ENCODE measurements at places on chromosomes 1 and 21.

DNA sequence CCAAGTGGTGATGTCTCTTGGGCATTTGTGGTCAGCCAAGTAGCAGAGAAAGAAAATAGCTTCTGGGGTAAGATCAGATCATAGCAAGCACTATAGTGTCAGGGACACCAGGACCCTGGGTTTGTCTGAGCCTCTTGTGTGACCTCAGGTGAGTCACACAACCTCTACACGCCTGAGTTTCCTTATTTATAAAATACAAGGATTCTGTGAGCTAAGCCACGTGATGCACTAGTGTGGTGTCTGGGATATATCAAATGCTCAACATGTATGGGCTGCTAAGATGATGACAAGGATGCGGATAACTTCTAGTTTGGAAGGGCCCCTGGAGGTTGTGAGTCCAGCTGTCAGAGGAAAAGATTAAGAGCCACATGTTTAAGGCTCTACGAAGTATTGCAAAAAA lies 24.5 kb upstream of the ZNF436 start:
- no peak for DNase-seq

GRCh38 chr1:225654688-225655508 lies 2.0 kb upstream of the ENAH start:
- DNase-seq: no peak

- no peak for DNase-seq
Measured at GRCh38 chr21:21268061-21268471, 269.9 kb downstream of the NCAM2 start.

- DNase-seq: no peak
Measured at GRCh38 chr1:1200876-1201810, 5.2 kb downstream of the TNFRSF18 start.

DNA sequence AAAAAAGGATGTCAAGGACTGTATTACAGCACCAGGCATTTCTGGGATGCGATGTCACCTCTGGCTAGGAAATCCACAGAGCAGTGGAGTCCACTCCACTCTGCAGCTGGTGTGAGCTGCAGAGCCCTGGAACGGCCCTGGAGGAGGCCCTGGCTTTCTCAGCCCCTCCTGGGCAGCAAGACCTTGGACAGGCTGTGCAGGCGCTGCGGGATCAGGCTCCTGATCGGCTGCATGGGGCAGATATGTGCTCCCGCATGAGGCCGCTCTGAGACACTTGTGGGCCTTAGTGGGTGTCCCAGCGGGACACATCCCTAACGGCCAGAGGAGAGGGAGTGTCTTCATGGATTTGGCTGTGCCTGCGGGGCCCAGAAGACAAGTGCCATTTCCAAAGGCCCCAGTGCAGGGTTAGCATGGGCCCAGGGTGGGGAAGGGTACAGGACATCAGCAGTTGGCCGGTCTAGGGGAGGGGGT lies 6.2 kb downstream of the DNMT3L start:
- no peak for DNase-seq

- DNase-seq: no peak
Measured at GRCh38 chr1:37831109-37831508, 23.1 kb upstream of the YRDC start.

GRCh38 chr1:152515434-152515783 lies 1.1 kb downstream of the CRCT1 start:
- no peak for DNase-seq

- DNase-seq: no peak
Measured at GRCh38 chr1:109504974-109505373, 4.6 kb downstream of the AMIGO1 start.

- no peak for DNase-seq
Measured at GRCh38 chr1:116193768-116194167, 82.6 kb downstream of the MAB21L3 start.
